ENCODE measurements at places on chromosomes 6 and 20. TPM values are rescaled to one million over a fixed set of nuclear protein-coding genes. Genes with fewer than 3 reads are reported as not detected.

GRCh38 chr6:152091851-152092341, 284.4 kb downstream of the ESR1 start:
- DNase-seq, result no peak

GRCh38 chr6:108594640-108595039, 33.9 kb downstream of the FOXO3 start:
- DNase-seq, result no peak

DNA sequence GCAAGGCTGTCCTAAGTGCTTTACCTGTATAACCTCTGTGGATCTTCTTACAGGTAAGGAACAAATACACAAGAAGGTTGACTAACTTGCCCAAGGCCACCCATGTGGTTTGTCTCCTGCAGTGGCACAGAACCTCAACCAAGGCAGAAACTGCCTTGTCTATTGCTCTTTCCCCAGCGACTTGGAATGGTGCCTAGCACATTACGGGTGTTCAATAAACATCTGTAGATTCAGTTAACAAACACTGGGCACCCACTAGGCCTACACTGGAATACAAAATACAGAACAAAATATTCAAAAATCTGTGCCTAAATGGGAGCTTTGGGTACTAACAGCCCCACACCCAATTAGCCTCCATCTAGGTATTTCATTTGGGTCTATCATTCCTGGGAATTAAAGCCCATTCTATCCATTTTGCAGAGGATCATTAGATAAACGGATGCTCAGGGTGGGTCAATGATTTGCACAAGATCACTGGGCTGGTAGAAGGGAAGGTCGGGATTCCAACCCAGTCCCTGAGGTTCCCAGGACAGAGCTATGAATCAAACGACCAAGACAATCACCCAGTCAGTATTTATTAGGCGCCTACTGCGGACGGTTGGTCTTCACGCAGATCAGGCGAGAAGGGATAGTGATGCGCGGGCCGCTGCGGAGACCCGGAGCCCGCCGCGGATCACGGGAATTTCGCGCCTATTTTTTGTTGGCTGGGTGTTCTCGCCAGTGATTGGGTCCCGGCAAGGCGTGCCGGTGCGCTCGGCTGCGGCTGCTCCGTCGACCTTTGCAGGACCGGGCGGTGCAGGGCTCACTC, at the start of gene STK35:
Gene STK35 (plus strand): TSS at position 771 of the 808 bp plus-strand sequence. CDS start 55 bp downstream, outside the sequence.
- no peak for DNase-seq

The HLA-DRB1 gene
- total RNA-seq, result 34.7 TPM

All from left colon (tissue), 2 donors.